ENCODE measurements at places on chromosomes 3 and 15. TPM values are rescaled to one million over a fixed set of nuclear protein-coding genes. Genes with fewer than 3 reads are reported as not detected.

Gene ZDHHC23
- 8.3 TPM for total RNA-seq

Gene CDV3
- total RNA-seq: 196 TPM

Gene CPN2
- not detected for total RNA-seq

Gene CTXN2
- total RNA-seq: not detected

Gene NIPA2
- total RNA-seq: 34.5 TPM

Gene CDC25A
- total RNA-seq: 0.22 TPM

Gene TIGIT
- 13.3 TPM for total RNA-seq

Gene ZNF662
- 0.94 TPM for total RNA-seq

Gene CFAP44
- total RNA-seq: 8.6 TPM

Gene DTX3L
- 31.3 TPM for total RNA-seq

Gene STAB1
- 1.7 TPM for total RNA-seq

Gene FEZF2
- total RNA-seq: not detected

Gene ZNF660
- not detected for total RNA-seq

Gene LRRIQ4
- not detected for total RNA-seq

Gene BRK1
- total RNA-seq: 52.4 TPM

Gene TRPM1
- not detected for total RNA-seq

Gene SLC4A7
- 63.9 TPM for total RNA-seq

Gene C3orf22
- total RNA-seq: not detected

Gene ALDH1A3
- total RNA-seq: not detected

Gene CYP1A2
- not detected for total RNA-seq

Gene CSPG5
- total RNA-seq: 0.35 TPM

Gene XCR1
- 0.08 TPM for total RNA-seq

Gene NEIL1
- total RNA-seq: 31.6 TPM

Gene IL5RA
- 3.7 TPM for total RNA-seq

Gene THSD4
- not detected for total RNA-seq

Gene DLEC1
- total RNA-seq: 16.3 TPM

Gene LIPH
- total RNA-seq: 1.7 TPM

Gene FRMD5
- total RNA-seq: not detected

Gene CP
- total RNA-seq: not detected

Gene CAPN3
- 10.6 TPM for total RNA-seq

Gene KNG1
- not detected for total RNA-seq

Gene LRTM1
- not detected for total RNA-seq

Gene SECISBP2L
- total RNA-seq: 56.8 TPM

Gene PLA2G4F
- not detected for total RNA-seq

Gene SCAANT1
- not detected for total RNA-seq

Gene PLA2G4E
- total RNA-seq: not detected

Gene TWF2
- 48.2 TPM for total RNA-seq

Gene GABRA5
- not detected for total RNA-seq

Gene NTRK3
- total RNA-seq: not detected

Gene CCRL2
- 1.9 TPM for total RNA-seq

Gene SPINT1
- 2.5 TPM for total RNA-seq

Gene ESYT3
- total RNA-seq: not detected

Gene GP5
- 6.1 TPM for total RNA-seq

Gene CYP19A1
- 1.1 TPM for total RNA-seq

Gene SLC28A2
- not detected for total RNA-seq

Gene RBSN
- 37.2 TPM for total RNA-seq

Gene TM4SF1
- total RNA-seq: 0.83 TPM

Gene REC114
- total RNA-seq: not detected

Data from T-helper 17 cell (primary cell).